Esophagus squamous epithelium (tissue), 5 donors: ENCODE measurements at places on chromosomes 11 and 22. TPM values are rescaled to one million over a fixed set of nuclear protein-coding genes. Genes with fewer than 3 reads are reported as not detected.
A peak's percentile ranks its signal among the peaks of the same experiment; 100 is the strongest.

Gene KIRREL3
- not detected for total RNA-seq

Gene MUC5B
- 3.1 TPM for total RNA-seq

DNA sequence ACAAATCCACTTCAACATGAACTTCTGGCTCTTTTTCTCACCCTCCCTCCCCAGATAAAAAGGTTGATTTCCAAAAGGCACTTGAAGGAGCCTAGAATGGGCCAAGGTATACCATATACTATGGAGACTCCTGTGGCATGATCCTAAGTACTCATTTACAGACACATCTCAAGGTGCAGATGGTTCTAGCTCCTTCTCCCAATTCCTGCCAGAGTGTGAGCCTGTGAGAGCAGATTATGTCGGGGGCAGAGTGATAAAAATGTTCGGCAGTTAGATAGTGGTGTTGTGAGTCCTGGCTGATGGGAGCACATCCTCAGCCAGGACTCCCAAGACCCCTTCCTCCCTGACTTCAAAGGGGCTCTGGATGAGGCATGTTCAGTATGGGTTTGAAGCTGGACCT lies 8.2 kb upstream of the SEC14L3 start:
- no peaks in the 10 kb centered on the region for H3K36me3 ChIP-seq
- H3K4me1 ChIP-seq: no peaks in the 10 kb centered on the region
- H3K4me3 ChIP-seq: no peak overlapping the region
- no peak overlapping the region for H3K27ac ChIP-seq
- H3K27me3 ChIP-seq: no peaks in the 10 kb centered on the region

GRCh38 chr11:118003456-118003855 lies 17.3 kb downstream of the IL10RA start:
- H3K36me3 ChIP-seq: no peaks in the 10 kb centered on the region
- H3K4me3 ChIP-seq: no peak overlapping the region
- DNase-seq: no peak
- H3K27ac ChIP-seq: peak overlapping the region; percentile 76
- H3K4me1 ChIP-seq: peaks cover 72% of the 10 kb centered on the region
- no peaks in the 10 kb centered on the region for H3K27me3 ChIP-seq

- peaks cover 15% of the 10 kb centered on the region for H3K4me1 ChIP-seq
- H3K27ac ChIP-seq: no peak overlapping the region
- no peaks in the 10 kb centered on the region for H3K36me3 ChIP-seq
- no peaks in the 10 kb centered on the region for H3K27me3 ChIP-seq
- no peak overlapping the region for H3K4me3 ChIP-seq
- no peak for DNase-seq
Observed at GRCh38 chr22:42324990-42325710, 54.7 kb upstream of the TCF20 start.

DNA sequence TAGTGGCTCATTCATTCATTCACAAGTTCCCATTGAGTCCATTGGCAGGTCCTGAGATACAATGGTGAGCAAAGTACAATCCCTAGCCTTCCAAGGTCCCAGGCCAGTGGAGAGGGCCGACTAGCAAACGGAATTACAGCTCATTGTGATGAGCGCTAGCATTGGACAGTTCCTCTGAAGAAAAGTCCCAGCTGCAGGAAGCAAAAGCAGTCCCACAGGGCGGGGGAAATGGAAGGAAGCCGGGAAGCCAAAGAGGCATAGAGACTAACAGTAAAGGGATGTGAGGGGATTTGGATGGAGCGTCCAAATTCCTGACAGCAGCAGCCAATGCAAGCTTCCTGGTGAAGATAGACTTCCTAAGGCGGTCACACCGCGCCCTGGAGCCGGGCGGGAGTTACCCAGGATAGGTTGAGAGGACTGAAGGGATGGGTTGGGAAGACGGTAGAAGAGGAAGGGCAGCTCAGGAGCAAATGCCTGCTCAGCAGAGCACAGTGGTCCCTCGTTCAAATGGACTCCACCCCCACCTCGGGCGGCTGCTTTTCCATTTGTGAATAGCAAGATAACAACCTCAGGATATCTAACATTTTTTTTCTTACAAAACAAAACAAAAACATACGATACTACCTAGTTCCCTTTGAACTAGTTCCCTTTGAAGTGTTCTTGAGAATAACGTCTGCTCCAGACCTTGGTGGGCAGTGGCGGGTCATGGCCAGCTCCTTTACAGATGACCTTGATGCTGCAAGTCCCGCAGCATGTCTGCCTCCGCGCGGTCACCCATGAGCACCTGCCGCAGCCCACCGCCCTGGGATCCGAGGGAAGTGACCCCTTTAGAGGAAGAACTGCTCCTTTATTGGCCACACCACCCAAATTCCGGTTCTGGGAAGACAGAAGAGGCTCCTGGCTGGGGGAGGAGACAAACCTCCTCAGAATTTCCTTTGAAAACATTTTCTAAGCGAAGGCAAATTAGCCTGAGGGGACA lies 132.9 kb downstream of the RASSF10 start:
- no peaks in the 10 kb centered on the region for H3K27me3 ChIP-seq
- no peaks in the 10 kb centered on the region for H3K4me1 ChIP-seq
- no peak overlapping the region for H3K4me3 ChIP-seq
- no peaks in the 10 kb centered on the region for H3K36me3 ChIP-seq
- no peak overlapping the region for H3K27ac ChIP-seq
- no peak for DNase-seq

GRCh38 chr11:33984682-33985389 lies 66.7 kb upstream of the CAPRIN1 start:
- no peak overlapping the region for H3K27ac ChIP-seq
- no peaks in the 10 kb centered on the region for H3K27me3 ChIP-seq
- no peak overlapping the region for H3K4me3 ChIP-seq
- DNase-seq: no peak

Gene AKIP1
- total RNA-seq: 37.2 TPM

- DNase-seq: no peak
- no peak overlapping the region for H3K27ac ChIP-seq
Observed at GRCh38 chr22:19352217-19352616, 60.7 kb upstream of the CLTCL1 start.

GRCh38 chr11:56911312-56911711 lies 77.4 kb upstream of the OR5AK2 start:
- H3K27ac ChIP-seq: no peak overlapping the region
- no peak overlapping the region for H3K4me3 ChIP-seq
- H3K4me1 ChIP-seq: peaks cover 11% of the 10 kb centered on the region
- DNase-seq: no peak

Gene SCGB2A2
- total RNA-seq: not detected

GRCh38 chr22:31378123-31378522 lies 21.3 kb upstream of the DRG1 start:
- H3K4me1 ChIP-seq: no peaks in the 10 kb centered on the region
- H3K36me3 ChIP-seq: no peaks in the 10 kb centered on the region
- no peak overlapping the region for H3K4me3 ChIP-seq
- H3K27ac ChIP-seq: no peak overlapping the region
- DNase-seq: no peak

Gene MAPK8IP2
- total RNA-seq: 2.2 TPM

DNA sequence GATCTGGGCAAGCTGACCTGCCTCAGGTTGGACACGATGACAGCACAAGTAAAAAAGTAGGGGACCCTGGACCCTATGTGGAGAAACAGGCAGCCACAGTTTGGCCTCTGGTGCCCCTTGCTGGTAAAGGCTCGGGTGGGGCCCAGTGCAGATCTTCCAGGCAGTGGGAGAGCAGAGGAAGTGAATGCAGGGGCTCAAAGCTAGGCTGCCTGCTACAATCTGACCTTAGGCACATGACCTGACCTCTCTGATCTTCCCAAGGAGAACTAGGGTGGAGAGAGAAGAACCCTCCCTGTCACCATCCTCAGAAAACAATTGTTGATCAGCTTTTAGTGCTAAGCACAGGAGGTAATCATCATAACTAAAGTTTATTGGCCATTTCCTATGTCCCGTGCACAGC lies 76.5 kb downstream of the PDE2A start:
- H3K4me3 ChIP-seq: no peak overlapping the region
- H3K36me3 ChIP-seq: no peaks in the 10 kb centered on the region
- no peak overlapping the region for H3K27ac ChIP-seq
- H3K4me1 ChIP-seq: no peaks in the 10 kb centered on the region

Gene CARD18
- total RNA-seq: not detected

Gene TMEM123
- total RNA-seq: 53.2 TPM

DNA sequence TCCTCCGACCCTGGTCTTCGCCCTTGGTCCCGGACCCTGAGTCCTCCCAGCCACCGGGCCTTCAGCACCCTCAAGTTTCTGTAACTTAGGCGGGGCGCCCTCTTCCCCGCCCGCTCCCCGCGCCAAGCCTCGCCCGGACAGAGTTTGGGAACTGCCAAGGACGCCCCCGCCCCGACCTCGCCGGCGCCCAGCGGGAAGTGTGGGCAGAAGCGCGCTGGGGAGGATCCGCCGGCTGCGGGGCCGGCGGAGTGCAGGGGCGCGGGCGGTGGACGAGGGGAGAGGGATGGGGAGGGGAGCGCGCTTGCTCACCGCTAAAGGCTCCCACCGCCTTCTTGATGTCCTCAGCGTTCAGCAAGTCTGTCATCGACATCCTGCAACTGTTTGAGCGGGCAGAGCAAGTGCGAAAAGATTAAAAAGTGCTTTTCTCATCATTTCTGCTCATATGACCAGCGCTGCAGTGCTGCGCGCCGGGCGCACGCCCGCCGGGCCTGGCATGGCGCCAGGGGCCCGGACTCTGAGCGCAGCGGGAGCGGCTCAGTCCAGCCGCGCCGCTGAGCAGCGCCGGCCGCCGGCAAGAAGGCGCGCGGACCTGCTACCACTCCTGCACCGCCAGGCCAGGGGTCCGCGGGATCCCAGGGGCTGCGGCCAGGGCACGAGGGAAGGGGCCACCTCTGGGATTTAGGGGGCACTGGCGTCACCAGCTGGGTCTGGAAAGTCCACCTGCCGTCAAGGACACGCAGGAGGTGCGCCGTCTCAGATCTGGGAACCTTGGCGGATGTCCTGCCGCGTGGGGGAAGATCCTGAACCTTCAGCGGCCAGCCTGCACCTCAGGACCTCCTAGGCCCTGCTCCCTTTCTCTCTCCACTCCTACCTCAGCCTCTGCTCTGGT lies at the start of gene PVALB:
TSS of gene PVALB (minus strand) at position 400 of the 889 bp plus-strand sequence. CDS start at position 370, 30 bp downstream.
- DNase-seq: no peak
- peak within 1 kb of the TSS; percentile 30 for H3K4me3 ChIP-seq
- H3K27me3 ChIP-seq: peaks cover 92% of the 10 kb centered on the region
- H3K36me3 ChIP-seq: no peaks in the 10 kb centered on the region

DNA sequence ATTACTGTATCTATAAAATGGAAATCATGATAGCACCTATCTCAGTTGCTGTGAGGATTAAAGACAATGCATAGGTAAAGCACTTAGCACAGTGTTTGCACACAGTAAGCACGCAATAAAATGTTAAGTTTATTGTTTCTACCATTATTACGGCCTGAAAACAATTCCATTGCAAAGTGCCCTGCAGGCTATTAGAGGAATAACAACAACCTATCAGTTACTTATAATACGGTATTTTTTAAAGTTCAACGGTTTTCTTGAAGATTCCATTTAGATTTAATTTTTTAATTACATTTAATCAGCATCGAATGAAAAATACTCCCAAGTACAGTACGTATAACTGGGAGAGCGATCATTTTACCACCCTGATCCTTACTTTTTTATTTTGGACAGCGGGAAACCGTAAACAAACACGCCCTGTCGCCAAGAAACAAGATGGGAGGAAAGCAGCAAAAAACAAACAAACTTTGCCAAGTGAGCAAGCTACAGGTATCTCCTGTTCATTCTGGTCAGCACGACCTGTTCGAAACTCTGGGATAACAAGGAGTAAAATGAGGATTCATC lies 893 bp downstream of the SLC36A4 start:
- H3K27ac ChIP-seq: peak overlapping the region; percentile 92

Gene IL10RA
- 2.3 TPM for total RNA-seq

Gene SPATA19
- total RNA-seq: not detected

Gene USP2
- 4.8 TPM for total RNA-seq

Gene SMTNL1
- total RNA-seq: not detected

DNA sequence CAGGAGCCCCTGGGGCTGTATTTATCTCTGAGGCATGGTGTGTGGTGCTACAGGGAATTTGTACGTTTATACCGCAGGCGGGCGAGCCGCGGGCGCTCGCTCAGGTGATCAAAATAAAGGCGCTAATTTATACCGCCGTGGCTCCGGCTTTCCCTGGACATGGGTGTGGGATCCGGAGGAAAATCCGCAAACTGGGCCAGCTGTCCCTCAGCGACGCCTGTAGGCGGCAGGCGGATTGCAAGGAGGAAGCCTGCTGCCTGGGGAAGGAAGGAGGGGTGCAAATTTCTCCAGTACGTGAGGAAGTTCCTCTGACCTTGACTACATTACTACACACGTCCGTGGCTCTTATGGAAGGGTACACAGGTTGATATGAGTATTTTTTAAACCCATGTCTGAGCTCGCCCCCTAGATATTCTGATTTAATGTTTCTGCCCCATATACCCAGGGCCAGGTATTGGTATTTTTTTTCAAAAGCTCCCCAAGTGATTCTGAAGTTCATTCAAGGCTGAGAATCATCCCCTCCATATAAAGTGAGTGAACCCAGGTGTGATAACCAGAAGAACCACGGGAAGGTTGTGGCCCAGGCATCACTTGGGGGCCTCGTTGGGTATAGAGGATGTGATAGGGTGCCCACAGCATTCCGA lies 2.8 kb downstream of the MYOD1 start:
- no peak overlapping the region for H3K4me3 ChIP-seq
- H3K4me1 ChIP-seq: peaks cover 37% of the 10 kb centered on the region
- peaks cover 20% of the 10 kb centered on the region for H3K27me3 ChIP-seq
- H3K36me3 ChIP-seq: no peaks in the 10 kb centered on the region

GRCh38 chr11:2142762-2143202 lies 3.6 kb upstream of the IGF2 start:
- no peaks in the 10 kb centered on the region for H3K36me3 ChIP-seq
- no peak overlapping the region for H3K27ac ChIP-seq
- DNase-seq: no peak
- peaks cover 55% of the 10 kb centered on the region for H3K4me1 ChIP-seq
- peaks cover 54% of the 10 kb centered on the region for H3K27me3 ChIP-seq

Gene RAG1
- total RNA-seq: 0.19 TPM

Gene CNTN5
- not detected for total RNA-seq

DNA sequence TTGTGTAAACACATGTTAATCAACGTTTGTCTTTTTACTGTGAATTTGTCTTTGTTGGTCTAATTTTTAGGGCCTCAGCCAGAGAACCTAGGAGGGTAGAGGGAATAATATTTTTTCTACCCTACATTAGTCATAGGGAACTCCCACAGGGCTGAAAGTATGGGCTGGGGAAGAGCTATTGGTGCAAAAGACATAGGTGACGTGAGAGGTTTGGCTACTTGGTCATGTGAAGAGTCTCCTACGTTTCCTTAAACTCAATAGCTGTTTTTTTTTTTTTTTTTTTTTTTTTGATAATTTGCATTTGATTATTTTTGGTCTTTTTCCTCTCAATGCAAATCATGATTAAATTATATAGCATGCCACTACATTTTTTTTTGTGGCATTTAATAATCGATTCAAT lies 15.9 kb upstream of the MMP7 start:
- H3K4me3 ChIP-seq: no peak overlapping the region
- no peaks in the 10 kb centered on the region for H3K36me3 ChIP-seq
- H3K27me3 ChIP-seq: no peaks in the 10 kb centered on the region
- DNase-seq: no peak
- H3K27ac ChIP-seq: no peak overlapping the region
- no peaks in the 10 kb centered on the region for H3K4me1 ChIP-seq

- no peak overlapping the region for H3K27ac ChIP-seq
- peaks cover 100% of the 10 kb centered on the region for H3K27me3 ChIP-seq
- no peak for DNase-seq
- H3K4me3 ChIP-seq: no peak overlapping the region
- H3K36me3 ChIP-seq: no peaks in the 10 kb centered on the region
- H3K4me1 ChIP-seq: peaks cover 6% of the 10 kb centered on the region
Observed at GRCh38 chr11:31822927-31823643, 12.0 kb upstream of the PAX6 start.
